ENCODE measurements at places on chromosomes 2 and 18. TPM values are rescaled to one million over a fixed set of nuclear protein-coding genes. Genes with fewer than 3 reads are reported as not detected.

SERPINB5 gene
- 0.11 TPM for total RNA-seq

ZC3H8 gene
- total RNA-seq, result 19.7 TPM

ABCB11 gene
- total RNA-seq, result not detected

CD8B2 gene
- not detected for total RNA-seq

CHN1 gene
- 11.3 TPM for total RNA-seq

B3GNT7 gene
- total RNA-seq, result 0.09 TPM

Data from A673 (cell line).